AG09319 (cell line): ENCODE measurements at places on chromosomes 12 and 14.

DNA sequence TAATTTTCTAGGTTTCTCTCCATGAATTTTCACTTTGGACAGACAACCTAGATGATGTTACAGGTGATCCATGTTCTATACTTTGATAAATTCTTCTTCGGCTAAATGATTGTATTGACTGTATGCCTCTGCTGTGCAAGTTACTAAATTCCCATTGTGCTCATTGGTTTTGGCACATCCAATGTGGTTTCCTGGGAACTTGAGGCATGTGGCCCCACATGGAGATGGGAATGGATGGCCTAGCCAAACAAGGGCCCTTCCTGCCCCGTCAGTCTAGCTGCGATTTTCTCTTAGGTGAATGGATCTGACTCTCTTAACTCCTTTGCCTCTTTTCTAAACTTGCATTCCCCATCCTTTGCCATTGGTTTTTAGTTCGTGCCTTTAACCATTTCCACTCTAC lies 186.2 kb downstream of the PELI2 start:
- no peak for DNase-seq

DNA sequence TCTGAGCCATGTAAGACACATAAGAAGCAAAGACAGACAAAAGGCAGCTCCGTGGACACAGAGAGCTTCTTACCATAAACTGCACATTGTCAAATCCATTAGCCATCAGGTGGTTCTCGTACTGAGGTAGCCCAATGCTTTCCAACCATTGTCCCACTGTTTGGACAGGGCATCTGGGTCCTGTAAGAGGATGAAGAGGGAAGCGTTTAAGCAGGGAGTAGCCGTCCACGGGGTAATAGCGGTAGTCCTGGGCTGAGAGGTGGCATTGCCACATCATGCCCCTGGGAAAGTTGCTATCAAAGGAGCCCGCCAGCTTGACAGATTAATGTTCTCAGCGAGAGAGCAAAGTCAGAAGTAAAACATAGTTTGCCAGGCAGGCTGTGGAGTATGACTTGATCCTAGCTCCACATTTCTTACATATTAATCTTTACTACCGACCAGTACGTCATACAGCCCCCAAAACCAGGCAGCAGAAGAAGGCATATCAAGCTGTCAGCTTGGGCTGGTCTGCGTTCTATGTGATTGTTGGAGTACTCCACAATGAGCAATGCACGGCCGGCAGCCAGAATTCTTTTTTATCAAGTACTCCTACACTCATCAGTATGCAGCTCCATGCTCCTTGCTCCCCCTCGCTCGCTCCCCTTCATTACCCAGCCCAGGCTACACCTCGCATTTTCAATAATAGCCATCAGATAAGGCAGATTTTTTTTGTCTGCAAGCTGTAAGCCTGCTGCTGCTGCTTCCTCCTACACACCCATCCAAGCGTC lies 493.2 kb upstream of the GARIN6 start:
- no peak for DNase-seq

DNA sequence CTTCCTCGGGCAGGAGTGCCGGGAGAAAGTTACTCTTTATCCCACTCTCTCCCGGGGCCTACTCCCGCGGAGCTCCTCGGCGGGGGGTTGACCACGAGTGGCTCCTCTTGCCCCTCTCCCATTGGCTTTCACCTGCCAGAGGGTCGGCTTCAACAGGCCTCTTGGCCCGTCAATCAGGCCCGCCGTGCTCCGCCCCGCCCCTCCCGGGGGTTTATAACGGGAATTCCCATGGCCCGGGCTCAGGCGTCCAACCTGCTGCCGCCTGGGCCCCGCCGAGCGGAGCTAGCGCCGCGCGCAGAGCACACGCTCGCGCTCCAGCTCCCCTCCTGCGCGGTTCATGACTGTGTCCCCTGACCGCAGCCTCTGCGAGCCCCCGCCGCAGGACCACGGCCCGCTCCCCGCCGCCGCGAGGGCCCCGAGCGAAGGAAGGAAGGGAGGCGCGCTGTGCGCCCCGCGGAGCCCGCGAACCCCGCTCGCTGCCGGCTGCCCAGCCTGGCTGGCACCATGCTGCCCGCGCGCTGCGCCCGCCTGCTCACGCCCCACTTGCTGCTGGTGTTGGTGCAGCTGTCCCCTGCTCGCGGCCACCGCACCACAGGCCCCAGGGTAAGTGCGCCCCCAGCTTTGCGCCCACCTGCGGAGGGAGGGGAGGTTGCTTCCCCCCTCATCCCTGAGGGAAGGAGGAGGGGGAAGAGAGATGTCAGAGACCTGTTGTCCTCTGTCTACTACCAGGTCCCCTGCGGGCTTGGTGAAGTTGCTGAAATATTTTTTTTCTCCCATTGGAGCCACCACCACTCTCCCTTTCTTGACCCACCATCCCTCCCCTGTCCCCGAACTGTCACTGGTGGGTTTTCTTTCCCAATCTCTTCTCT lies at the start of gene SMOC1:
Gene SMOC1, plus strand, starts transcription at position 242 of the 869 bp plus-strand sequence. Its CDS starts 263 bp downstream, at position 505.
- no peak for DNase-seq

- DNase-seq = no peak
These were observed 42.6 kb downstream of the LTBP2 start for GRCh38 chr14:74569387-74569786.

GRCh38 chr14:58747181-58747580 lies 109.4 kb downstream of the DACT1 start:
- peak; percentile 74 for DNase-seq

DNA sequence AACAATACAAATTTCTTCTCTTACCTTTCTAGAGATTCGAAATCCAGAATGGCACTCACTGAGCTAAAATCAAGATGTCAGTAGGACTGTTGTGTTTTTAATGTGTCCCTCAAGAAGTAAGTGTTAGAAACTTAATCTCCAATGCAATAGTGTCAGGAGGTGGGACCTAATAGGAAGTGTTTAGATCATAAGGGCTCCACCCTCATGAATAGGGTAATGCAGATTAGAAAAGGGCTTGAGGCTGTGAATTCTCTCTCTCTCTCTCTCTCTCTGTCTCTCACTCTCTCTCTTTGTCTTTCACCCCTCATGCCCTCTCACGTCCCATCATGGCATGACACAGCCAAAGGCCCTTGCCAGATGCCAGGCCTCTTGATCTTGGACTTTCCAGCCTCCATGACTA lies 15.6 kb upstream of the SRGAP1 start:
- no peak for DNase-seq

- no peak for DNase-seq
These were observed 114.8 kb downstream of the ESRRB start for GRCh38 chr14:76490735-76491134.
